ENCODE measurements at places on chromosomes 2 and 18. TPM values are rescaled to one million over a fixed set of nuclear protein-coding genes. Genes with fewer than 3 reads are reported as not detected.

NMUR1 gene
- total RNA-seq, result 2.0 TPM

FLACC1 gene
- total RNA-seq, result 2.1 TPM

POTEJ gene
- 0.28 TPM for total RNA-seq

CCDC178 gene
- 2.6 TPM for total RNA-seq

GBX2 gene
- total RNA-seq, result not detected

IGFBP2 gene
- total RNA-seq, result 243 TPM

FHOD3 gene
- 2.8 TPM for total RNA-seq

TFCP2L1 gene
- total RNA-seq, result 3.5 TPM

NPPC gene
- total RNA-seq, result not detected
